Mesenchymal stem cell (in vitro differentiated cells and primary cell): ENCODE measurements at places on chromosomes 11 and 22.

- peak overlapping the region; percentile 97 for H3K27ac ChIP-seq
- no peaks in the 10 kb centered on the region for H3K36me3 ChIP-seq
Observed at GRCh38 chr22:39173787-39174497, 21.5 kb upstream of the CBX7 start.

DNA sequence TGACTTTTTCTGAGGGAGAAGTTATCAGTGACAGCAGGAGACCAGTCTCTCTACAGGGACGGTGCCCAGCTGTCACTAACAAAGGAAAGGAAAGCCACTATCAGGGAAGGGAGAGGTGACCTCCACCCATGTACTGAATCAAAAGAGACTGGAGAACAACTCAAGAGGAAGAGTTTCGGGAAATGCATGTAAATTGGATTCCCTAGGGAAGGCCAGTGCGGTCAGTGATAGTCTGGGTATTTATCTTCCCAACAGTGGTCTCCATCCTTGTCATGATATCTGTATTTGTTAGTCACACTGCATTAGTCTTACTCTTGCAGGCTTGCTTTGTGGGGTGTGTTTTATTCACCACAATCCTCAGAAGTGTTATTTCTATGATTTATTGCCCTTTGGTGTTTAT, 193.4 kb upstream of the KIRREL3 start:
- DNase-seq: no peak
- no peaks in the 10 kb centered on the region for H3K36me3 ChIP-seq

DNA sequence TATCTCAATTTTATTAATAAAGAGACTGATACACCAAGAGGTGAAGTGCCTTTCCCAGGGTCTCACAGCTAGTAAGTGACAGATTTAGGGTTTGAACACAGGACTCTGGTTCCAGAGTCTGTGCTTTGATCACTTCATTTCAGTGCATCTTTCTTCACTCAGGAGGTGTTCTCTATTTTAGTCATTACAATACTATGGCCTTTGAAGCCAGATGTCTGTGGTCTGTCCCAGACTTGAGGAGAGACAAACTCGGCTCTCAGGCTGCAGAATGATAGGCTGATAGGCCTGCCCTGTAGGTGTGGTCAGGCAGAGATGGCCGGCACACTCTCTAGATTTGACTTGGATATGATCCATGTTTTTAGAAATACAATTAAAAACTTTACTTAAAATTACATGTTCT, 478.5 kb upstream of the CCDC90B start:
- no peaks in the 10 kb centered on the region for H3K36me3 ChIP-seq
- H3K27ac ChIP-seq: no peak overlapping the region
- no peaks in the 10 kb centered on the region for H3K4me1 ChIP-seq
- no peak overlapping the region for H3K4me3 ChIP-seq

- H3K27ac ChIP-seq: peak overlapping the region; percentile 4
- peaks cover 4% of the 10 kb centered on the region for H3K4me1 ChIP-seq
- DNase-seq: peak; percentile 63
Observed at GRCh38 chr11:61369372-61370348, 7.5 kb downstream of the TMEM138 start.

GRCh38 chr22:39577366-39577765, 6.8 kb downstream of the CACNA1I start:
- DNase-seq: no peak
- no peak overlapping the region for H3K27ac ChIP-seq
- H3K27me3 ChIP-seq: peaks cover 6% of the 10 kb centered on the region
- H3K4me1 ChIP-seq: peaks cover 28% of the 10 kb centered on the region
- no peak overlapping the region for H3K4me3 ChIP-seq

GRCh38 chr22:39800790-39801520, 92.6 kb downstream of the ENTHD1 start:
- H3K4me3 ChIP-seq: no peak overlapping the region
- no peaks in the 10 kb centered on the region for H3K4me1 ChIP-seq
- H3K27ac ChIP-seq: no peak overlapping the region

GRCh38 chr22:33329398-33329797, 271.2 kb upstream of the SYN3 start:
- no peaks in the 10 kb centered on the region for H3K36me3 ChIP-seq
- peak overlapping the region; percentile 92 for H3K27ac ChIP-seq
- no peak for DNase-seq
- H3K4me1 ChIP-seq: peaks cover 24% of the 10 kb centered on the region

DNA sequence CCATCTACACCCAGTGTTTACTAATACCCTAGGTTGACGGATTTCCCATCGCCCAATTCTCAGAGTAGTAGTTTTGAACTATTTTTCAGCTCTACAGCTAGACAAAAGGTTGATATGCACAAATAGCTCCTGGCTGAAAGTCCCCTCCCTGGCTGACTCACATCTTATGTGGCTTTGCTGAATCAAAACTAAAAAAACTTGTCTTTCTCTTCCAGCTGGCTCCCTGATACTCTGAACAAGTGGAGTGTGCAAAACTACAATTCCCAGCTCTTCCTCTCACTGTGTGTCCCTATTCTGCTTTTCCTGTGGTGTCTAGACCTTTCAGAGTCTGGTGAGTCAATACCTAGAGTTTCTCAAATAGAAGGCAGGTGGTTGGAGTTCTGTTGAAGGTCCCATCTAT, 12.7 kb upstream of the LARGE1 start:
- no peak for DNase-seq
- no peaks in the 10 kb centered on the region for H3K4me1 ChIP-seq
- peaks cover 19% of the 10 kb centered on the region for H3K27me3 ChIP-seq
- no peak overlapping the region for H3K27ac ChIP-seq
- H3K4me3 ChIP-seq: no peak overlapping the region

GRCh38 chr11:122513997-122514396, 141.5 kb upstream of the UBASH3B start:
- no peak for DNase-seq
- H3K4me3 ChIP-seq: no peak overlapping the region
- no peaks in the 10 kb centered on the region for H3K36me3 ChIP-seq
- no peaks in the 10 kb centered on the region for H3K4me1 ChIP-seq

- no peaks in the 10 kb centered on the region for H3K4me1 ChIP-seq
- H3K4me3 ChIP-seq: no peak overlapping the region
- peaks cover 3% of the 10 kb centered on the region for H3K27me3 ChIP-seq
- no peak overlapping the region for H3K27ac ChIP-seq
Observed at GRCh38 chr11:13850231-13851005, 112.1 kb upstream of the SPON1 start.
